Activated naive CD4-positive, alpha-beta T cell treated with anti-CD3 and anti-CD28 coated beads for 36 hours (primary cell): ENCODE measurements at places on chromosomes 2 and 18. TPM values are rescaled to one million over a fixed set of nuclear protein-coding genes. Genes with fewer than 3 reads are reported as not detected.

The ATP6V1C2 gene
- total RNA-seq = not detected

The DSC2 gene
- total RNA-seq = 0.02 TPM

The RAD51AP2 gene
- not detected for total RNA-seq

The COX5B gene
- 267 TPM for total RNA-seq

The PLEK gene
- total RNA-seq = 1.1 TPM

The ADAM23 gene
- total RNA-seq = 0.10 TPM

The MTX2 gene
- total RNA-seq = 28.1 TPM

The XDH gene
- not detected for total RNA-seq

The TIA1 gene
- total RNA-seq = 83.2 TPM

The GEN1 gene
- 13.4 TPM for total RNA-seq

The TXNDC2 gene
- total RNA-seq = not detected

The ABCG8 gene
- total RNA-seq = not detected

The RBM43 gene
- total RNA-seq = 3.8 TPM

The TRIM54 gene
- not detected for total RNA-seq

The CENPA gene
- total RNA-seq = 43.6 TPM

The FBXO15 gene
- total RNA-seq = 1.2 TPM

The CIB4 gene
- total RNA-seq = not detected

The SCN2A gene
- 0.10 TPM for total RNA-seq

The COL6A3 gene
- total RNA-seq = 3.0 TPM

The MRPL30 gene
- total RNA-seq = 40.2 TPM

The SERPINB12 gene
- not detected for total RNA-seq

The RAX gene
- not detected for total RNA-seq

The FOXI3 gene
- total RNA-seq = not detected

The TOGARAM2 gene
- total RNA-seq = 2.0 TPM

The ABHD1 gene
- total RNA-seq = 0.17 TPM

The ACAA2 gene
- 69.8 TPM for total RNA-seq

The KIF5C gene
- total RNA-seq = 18.6 TPM

The CDH7 gene
- not detected for total RNA-seq

The RSAD2 gene
- 9.1 TPM for total RNA-seq

The MPV17 gene
- 82.3 TPM for total RNA-seq

The HSBP1L1 gene
- 14.2 TPM for total RNA-seq

The APOB gene
- not detected for total RNA-seq

The DNAJC5G gene
- total RNA-seq = not detected

The IL36A gene
- not detected for total RNA-seq

The CNDP1 gene
- not detected for total RNA-seq

The C18orf54 gene
- total RNA-seq = 11.5 TPM

The KLHL14 gene
- not detected for total RNA-seq

The CAPN14 gene
- total RNA-seq = 1.1 TPM

The SERPINB13 gene
- total RNA-seq = not detected

The SFTPB gene
- not detected for total RNA-seq

The CAPN13 gene
- total RNA-seq = not detected

The COPS8 gene
- 67.8 TPM for total RNA-seq

The NLRC4 gene
- total RNA-seq = not detected

The SPP2 gene
- total RNA-seq = not detected

The IL18RAP gene
- total RNA-seq = 15.1 TPM

The FAM161A gene
- total RNA-seq = 4.0 TPM

The NXPH2 gene
- total RNA-seq = not detected

The NYAP2 gene
- not detected for total RNA-seq
